ENCODE measurements at places on chromosomes 6 and 20.

DNA sequence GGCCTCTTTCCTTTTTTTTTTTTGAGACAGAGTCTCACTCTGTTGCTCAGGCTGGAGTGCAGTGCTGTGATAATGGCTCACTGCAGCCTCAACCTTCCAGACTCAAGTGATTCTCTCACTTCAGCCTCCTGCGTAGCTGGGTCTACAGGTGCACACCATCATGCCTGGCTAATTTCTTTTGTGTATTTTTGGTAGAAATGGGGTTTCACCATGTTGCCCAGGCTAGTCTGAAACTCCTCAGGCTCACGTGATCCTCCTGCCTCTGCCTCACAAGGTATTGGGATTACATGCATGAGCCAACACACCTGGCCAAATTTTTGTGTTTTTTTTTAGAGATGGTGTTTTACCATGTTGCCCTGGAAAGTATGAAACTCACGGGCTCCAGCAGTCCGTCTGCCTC is 29.3 kb downstream of the SRC start:
- DNase-seq = no peak

DNA sequence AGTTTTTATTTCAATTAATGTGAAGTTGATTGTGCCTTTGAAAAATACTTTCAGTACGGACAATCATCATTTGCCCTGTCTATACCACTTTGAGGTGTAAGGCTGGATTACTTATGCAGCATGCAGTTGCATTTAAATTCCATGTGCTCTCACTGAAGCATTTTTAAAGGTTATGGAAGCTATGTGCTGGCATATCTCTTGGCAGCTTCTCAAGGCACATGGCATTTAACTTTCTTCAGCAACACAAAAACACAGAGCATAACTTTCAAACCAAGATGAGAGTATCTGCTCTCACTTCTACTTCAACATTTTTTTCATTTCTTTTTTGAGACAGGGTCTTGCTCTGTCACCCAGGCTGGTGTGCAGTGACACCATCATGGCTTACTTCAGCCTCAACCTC is 360.6 kb upstream of the RUNX2 start:
- DNase-seq = no peak

DNA sequence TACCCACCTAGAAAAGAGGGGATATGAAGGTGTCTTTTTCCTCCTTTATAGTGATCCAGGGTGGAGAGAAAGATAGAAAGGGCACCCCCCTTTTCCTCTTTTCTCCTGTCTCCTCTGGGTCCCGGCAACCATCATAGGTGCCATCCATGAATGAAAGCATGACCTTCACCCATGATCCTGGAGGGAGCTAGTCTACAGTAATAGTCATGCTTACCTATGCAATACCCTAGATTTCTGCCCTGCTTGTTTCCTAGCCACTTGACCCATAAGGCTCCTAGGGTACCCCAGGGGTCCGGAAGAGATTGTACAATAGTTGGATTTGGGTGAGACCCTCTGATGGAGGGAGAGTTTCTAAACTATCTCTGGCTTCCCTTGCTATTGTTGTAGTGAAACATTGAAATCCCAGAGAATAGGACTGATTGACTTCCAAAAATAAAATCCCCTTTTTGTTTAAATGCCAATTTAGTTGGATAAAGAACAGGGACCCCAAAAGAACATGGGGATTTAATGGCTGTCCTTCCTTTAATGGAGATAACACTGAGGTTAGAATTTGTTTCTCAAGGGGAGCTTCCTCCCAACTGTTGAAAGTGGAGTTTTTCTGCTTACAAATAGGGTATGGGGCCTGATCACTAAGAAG is 366.8 kb upstream of the KHDRBS2 start:
- DNase-seq = no peak

DNA sequence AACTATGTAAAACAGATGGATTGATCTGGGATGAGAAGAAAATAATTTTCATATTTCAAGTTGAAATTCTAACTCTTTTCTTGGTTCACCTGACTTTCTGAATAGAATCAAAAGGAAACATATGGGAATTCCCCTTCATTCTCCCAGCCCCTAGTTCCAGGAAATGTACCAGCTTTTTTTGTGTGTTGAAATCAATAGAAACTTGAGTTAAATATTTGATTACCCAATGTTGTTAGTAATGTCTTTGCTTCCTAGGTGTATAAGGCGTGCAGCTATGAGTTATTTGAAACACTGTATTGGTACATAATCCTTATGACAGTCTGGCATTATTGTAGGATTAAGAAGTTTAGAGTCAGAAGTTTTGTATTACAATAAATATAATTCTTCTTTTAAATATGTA is 21.5 kb downstream of the VNN2 start:
- no peak for DNase-seq

GRCh38 chr6:16758163-16758975 is 2.9 kb downstream of the ATXN1 start:
- DNase-seq = no peak

DNA sequence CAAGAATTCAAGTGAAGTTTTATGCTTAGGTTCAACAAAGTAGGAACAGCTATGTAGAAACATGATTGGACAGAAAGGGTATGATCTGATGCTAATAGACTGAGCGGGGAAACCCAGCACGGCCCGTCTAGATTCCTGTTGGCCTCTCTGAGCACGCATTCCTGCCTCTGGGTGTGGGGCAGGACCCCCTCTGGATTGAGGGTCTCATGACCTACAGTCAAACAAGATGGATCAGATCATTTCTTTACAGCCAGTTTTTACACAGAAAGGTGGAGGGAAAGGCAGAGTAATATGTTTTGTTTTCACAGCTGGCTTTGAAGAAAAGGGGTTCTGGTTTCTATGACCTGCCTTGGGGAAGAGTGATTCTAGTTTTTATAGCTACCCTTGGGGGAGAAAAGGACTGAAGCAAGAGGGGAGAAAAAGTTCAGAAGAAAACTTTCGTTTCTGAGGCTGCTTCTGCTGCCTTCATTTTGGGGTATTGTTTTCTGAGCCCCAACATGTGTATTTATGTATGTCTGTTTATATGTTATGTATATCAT is 99.6 kb upstream of the SLC22A16 start:
- DNase-seq = no peak

DNA sequence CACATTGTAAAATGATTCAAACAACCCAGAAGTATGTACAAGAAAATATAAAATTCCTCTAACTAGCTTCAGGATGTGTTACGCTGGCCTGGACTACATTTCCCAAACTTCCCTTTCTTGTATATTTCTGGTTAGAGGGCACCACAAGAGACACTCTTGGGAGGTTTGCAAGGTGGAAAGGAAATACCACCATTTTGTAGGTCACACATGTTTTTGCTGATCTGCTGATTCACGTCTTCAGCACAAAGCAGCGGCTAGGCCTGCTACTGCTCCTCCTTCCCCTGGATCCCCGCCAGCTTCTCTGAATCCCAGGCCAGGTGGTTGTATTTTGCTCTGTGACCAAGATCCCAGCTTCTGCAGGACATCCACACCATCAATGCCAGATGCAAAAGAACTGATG is 104.2 kb downstream of the AGPAT4 start:
- no peak for DNase-seq

DNA sequence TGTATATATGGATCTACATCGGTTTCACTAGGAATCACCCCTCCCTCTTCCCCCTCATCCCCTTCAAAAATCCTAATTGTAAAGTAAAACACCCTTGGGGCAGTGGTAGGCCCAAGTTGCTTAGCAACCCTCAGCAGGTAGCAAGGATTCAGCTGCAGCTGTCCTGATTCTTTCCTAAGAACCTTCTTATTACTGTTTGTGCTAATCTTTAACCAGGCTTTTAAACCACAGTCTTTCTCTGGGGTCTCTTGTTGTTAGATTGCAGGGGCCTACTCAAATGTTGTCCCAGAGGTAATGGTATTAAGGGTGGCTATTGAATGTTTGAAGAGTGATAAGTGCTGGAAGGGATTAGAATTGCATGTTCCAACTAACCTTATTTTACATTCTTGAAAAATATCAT is 46.4 kb downstream of the PRL start:
- DNase-seq = no peak

DNA sequence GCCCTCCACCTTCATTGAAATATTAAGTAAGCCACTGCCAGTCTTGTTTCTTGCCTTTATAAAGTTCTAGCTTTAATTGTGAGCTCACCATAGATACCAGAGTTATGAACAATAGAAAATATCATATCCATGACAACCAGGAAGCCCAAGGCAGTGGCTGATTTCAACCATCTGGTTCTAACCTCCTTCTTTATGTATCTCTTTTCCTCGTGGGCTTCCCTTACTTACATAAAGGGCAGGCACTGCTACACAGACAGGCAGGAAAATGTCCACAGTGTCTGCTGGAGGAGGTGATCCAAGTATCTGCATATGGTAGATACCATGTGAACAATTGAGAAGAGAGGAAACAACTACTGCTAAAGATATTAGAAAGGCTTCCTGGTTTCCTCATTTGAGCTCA is 65.2 kb upstream of the PRND start:
- no peak for DNase-seq

GRCh38 chr20:24701668-24702067 is 232.2 kb downstream of the SYNDIG1 start:
- no peak for DNase-seq
